ENCODE measurements at places on chromosomes 6 and 20.

- DNase-seq, result no peak
These were observed 11.6 kb downstream of the PIGT start for GRCh38 chr20:45427236-45428149.

GRCh38 chr6:23267651-23268050 is 698.3 kb downstream of the HDGFL1 start:
- no peak for DNase-seq

GRCh38 chr20:62709537-62709905 is 885 bp downstream of the NTSR1 start:
- no peak for DNase-seq

DNA sequence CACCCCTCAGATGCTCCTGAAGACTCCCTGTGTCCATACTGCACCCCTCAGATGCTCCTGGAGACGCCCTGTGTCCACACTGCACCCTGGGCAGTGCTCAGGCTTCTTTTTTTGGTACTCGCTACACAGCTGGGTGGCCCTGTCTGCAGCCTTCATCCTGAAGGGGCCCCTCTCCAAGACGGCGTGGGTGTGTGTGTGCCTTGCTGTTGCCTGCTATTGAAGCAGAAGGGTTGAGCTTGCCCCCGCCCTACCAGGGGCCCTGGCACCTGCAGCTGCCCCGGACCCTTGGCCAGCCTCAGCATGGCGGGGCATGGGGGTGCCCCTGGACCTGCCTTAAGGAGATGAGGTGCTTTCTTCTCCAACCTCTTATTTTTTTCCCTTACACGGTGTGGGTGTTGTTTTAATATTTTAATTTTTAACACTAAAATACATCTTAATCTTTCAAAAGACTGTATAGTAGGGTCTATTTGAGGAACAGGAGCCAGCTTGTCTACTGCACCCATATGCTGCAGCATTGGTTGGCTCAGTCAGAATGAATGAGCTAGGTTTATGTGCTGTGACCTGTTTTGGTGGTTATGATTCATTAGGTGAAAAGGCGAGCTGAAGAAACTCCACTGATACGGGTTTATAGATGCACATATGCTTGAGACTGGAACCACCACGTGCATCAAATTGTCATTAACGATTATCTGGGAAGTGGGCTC is 135.9 kb downstream of the AGPAT4 start:
- no peak for DNase-seq

DNA sequence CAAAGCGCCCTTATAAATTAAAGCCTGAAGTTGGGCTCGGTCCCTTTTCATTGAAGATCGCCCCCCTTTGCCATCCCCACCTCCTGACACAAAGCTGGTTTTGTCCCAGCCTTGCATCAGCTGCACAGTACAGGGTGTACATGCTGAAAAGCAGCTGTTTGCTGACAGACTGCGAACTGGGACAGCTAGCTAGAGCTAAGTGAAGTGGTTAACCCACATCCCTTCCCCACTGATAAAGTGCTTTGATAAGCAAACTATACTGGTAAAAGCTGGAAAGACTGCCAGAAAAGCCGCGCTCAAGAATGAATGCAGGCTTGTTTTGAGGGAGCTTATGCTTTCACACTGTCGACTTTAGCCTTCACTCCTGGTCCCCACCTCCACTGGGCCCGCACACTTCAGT is 207.3 kb downstream of the GMDS start:
- no peak for DNase-seq

DNA sequence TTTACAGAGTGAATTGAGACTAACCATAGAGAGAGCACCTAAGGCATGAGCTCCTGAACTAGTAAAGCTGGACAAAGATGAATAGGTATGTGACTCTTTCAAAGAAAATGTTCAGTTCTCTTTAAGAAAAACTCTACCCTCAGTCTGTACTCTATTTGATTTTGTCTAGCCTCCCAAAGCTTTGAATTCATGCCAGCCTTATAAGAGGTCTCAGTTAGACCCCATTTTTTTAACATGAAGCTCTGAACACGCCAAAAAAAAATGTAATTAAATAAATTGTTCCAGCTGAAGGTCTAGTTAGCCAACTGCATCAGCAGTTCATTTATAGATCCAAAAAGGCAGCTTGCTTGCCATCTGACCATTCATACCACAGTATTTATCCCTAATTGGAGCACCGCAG is 71.6 kb downstream of the COL9A1 start:
- DNase-seq, result no peak

DNA sequence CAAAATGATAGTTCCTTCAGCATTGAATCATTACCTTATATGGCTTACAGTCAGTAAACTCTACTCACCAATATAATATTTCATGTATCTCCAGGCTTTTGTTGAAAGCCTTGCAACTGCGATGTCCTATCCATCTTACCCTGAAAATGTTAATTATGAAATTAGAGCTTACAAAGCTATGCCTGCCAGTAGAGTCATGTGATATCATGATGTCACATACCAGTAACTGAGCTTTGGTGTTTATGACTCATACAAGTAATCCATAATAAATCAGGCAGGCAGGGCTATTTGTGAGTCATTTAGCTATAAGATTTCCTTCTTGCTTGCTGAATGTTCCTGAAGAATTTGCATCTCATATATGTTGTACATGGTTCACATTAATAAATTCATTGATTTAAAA is 44.9 kb upstream of the FAM83B start:
- peak; percentile 46 for DNase-seq

GRCh38 chr20:39829661-39830060 is 859.4 kb downstream of the MAFB start:
- peak; percentile 84 for DNase-seq

DNA sequence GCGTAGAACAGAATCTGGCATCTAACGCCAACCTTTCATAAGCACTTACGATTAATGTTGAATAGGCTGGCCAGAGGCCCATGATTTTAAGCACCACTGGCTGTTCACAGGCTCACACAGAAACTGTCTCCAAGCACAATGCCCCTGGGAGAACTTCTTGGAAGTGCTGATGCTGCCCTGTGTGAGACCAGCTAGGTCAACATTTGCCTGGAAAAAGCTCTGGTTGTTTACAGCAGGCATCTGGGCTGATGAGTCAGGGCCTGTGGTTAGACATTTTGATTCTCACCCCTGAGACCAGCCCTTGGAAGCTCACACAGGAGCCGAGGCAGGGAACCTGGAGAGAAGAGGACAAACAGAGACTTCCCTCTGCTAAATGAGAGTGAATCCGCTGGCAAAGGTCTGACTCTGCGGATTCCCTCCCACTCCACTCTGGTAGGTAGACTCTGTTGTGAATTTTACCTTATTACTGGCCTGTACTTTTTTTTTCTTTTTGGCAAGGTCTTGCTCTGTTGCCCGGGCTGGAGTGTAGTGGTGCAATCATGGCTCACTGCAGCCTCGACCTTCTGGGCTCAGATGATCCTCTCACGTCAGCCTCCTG is 6.8 kb upstream of the SULF2 start:
- DNase-seq, result no peak

- DNase-seq, result no peak
These were observed 205.2 kb downstream of the FARS2 start for GRCh38 chr6:5466281-5467136.

GRCh38 chr20:17314264-17314663 is 87.4 kb downstream of the PCSK2 start:
- no peak for DNase-seq

DNA sequence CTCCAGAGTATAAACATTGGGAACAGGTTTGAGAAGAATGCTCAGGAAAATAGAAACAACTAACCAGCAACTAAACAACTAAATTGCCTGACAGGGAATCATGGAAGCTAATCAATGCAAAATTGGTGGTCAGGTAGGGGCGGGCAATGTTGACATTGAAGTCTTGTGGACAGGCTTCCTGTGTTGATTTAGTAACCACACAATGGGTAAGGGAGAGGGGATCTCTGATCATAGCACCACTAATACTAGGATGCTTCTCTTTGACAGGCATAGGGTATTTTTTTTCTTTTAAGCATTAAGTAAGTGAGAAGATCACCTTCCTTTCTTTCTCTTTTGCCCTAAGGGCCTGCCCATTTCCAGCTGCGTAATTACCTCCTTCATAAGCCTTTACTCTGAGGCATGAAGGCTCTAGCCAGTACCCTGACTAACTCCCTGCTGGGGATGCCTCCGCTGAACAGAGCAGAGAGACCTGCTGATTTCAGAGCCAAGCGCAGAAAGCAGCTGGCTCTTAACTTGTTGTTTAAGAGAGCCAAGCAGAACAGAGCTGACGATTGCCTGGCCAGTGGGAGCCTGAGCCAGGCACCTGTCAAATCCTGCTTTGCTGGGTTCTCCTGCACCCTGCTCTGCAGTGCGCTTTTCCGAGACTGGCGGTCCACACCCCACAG is 118.7 kb downstream of the BMP2 start:
- no peak for DNase-seq

GRCh38 chr20:40960521-40960956 is 68.1 kb upstream of the TOP1 start:
- no peak for DNase-seq

DNA sequence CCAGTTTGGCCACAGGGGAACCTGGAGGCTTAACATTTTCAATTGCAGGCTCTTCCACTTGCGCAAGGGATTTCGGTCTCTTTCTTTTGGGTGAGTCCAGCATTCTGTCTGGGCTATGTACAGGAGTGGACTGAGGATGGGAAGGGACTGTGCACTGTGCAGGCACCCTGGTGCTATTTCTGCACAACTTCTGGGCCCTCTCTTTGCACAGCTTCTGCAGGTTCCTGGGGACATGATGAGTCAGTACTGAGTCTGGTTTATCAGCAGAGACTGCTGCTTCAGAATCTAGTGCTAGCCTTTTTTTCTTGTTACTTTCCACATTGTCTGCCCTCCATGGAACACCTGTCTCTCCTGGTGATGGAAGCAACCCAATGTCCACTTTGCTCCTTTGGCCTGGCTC is 78.5 kb upstream of the ASF1A start:
- DNase-seq, result no peak

GRCh38 chr6:12359036-12359435 is 68.9 kb downstream of the EDN1 start:
- peak; percentile 63 for DNase-seq

DNA sequence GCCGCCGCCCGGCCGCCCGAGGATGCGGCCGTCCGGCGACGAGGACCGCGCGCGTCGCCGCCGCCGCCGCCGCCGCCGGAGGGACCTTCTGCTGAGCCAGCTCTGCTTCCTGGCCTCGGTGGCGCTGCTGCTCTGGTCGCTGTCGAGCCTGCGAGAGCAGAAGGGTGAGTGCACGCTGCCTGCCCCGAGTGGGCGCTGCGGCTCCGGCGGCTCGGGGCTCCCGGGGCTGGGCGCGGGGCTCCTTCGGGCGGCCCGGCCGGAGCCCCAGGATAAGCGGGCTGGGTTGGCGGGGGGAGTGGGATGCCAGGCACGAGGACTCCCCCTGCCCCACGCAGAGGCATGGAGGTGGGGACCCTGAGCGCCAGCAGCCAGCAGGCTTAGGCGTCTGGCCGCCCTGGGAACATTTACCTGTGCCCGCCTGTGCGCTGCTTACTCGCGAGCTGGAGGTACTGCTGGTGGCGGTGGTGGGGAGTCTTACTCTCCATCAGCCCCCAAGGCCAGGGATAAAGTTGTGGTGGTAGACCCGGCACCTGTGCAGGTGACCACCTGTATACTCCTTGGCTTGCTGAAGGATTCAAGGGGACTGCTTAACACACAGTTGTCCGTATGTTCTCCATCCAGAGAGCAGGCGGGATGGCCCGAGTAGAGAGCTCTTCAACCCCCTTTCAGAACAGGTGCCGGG is 520 bp downstream of the SLC24A3 start:
- DNase-seq, result peak; percentile 78

DNA sequence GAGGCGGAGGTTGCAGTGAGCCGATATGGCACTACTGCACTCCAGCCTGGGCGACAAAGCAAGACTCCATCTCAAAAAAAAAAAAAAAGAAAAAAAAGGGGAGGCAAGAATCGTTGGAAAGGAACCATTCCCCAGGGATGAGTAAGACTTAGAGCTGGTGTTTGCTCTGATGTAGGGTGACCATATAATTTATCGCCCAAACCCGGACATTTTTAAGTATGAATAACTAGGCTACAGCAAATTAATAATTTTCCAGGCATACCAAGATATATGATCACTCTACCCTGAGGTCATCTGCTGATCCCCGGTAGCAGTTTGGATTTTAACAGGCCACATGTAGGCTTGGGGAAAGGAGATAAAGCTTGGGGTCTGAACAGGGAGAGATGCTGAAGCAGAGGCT is 260.9 kb downstream of the BTBD9 start:
- no peak for DNase-seq

DNA sequence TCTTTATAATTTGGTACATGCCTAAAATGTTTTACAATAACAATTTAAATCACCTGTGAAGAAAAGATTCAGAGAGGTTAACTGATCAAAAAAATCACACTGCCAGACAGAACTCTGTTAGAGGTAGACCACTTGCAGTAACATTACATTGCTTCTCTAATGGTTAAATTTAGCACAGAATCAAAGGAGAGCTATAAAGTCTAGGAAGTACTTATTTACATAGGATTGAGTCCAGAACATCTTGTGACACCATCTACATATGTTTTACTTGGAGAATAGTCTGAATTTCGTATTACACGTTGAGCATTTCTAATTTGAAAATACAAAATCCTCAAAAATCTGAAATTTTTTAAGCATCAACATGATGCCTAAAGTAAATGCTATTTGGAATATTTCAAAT is 17.2 kb upstream of the TBC1D20 start:
- no peak for DNase-seq

- DNase-seq, result no peak
These were observed 147.0 kb downstream of the SOX4 start for GRCh38 chr6:21740376-21741124.

DNA sequence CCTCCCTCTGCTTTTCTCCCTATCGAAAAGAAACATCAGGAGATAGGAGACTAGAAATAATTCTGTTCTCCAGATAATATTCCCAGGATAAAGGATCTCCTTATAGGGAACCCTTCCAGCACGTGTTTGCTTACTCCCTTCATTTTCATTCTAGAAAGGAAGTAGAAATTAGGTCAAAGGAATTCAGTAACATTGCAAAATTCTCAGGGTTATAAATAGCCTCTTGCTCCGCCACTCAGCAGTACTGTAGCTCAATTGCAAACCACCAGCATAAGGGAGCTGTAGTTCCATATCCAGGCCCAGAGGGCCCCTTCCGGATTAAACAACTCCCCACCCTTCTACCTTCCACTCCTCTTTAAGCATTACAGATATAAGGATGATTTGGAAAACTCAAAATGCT is 6.2 kb downstream of the ELMO2 start:
- DNase-seq, result peak; percentile 82

GRCh38 chr20:53699906-53700305 is 106.3 kb upstream of the ZNF217 start:
- DNase-seq, result peak; percentile 31

- peak; percentile 17 for DNase-seq
These were observed 125.6 kb downstream of the BANF2 start for GRCh38 chr20:17825252-17825959.

DNA sequence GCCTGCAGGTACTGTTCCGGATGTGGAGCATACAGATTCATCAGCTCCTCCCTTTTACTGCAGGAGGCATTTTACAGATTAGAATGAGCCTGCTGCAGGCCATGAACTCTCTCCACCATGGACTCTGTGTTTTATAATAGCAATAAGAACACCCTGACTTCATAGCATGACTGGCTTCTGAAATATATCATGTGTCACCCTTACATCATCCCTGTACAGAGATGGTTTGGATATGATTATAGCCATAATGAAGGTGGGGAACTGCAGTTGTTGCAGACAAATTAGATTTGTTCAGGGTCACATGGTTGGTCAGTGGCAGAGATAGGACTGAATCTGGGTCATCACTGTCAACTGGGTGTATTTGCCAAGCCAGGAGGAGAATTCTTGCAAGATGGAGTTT is 100.7 kb downstream of the FOXO3 start:
- DNase-seq, result peak; percentile 77
